NCI-H526 treated with DMSO at 0.1 percent for 48 hours (cell line): ENCODE measurements at places on chromosomes 7 and 10.

- DNase-seq: no peak
Measured at GRCh38 chr7:77887567-77887966, 89.0 kb downstream of the PHTF2 start.

DNA sequence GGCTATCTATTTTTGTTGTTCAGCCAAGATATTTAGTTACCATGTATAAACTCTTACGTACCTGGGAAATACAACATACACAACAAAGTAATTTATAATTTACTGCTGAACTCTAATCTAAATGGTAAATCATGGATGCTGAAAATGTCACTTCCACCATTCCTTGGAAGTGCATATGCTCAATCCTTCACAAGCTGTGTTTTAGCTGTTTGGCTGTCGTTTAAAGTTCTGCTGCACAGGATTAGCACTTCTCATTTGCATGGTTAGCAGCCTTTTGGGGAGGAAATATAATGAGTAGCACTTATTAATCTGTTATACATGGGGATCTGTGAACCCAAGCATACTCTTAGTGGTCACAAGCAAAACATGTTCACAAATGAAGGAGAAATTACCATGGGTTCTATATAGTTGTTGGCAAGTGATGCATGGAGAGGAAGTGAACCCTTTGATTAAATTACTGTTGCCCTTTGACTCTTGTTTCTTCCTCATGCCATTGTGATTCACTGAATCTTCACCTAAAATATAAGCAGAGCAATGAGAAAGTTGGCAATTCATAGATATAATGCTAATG lies 18.5 kb downstream of the PIK3CG start:
- DNase-seq: peak; percentile 99

DNA sequence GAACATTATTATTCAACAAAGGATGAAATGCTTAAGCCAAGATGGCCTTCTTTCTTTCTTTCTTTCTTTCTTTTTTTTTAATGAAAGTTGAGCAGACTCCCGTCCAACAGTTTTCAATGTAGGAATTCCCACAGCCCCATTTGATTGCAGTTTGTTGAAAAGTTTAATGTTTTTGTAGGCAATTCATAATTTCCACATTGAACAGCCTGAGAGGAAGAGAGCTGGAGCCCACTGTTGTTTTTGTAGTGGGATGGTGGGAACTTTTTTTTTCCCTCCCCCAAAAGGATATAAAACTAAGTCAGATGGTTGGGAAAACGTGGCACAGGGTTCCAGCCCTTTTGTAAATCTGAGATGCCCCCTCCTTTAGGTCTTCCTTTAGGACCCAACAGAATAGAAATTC lies 86.6 kb downstream of the TCF7L2 start:
- DNase-seq: no peak

DNA sequence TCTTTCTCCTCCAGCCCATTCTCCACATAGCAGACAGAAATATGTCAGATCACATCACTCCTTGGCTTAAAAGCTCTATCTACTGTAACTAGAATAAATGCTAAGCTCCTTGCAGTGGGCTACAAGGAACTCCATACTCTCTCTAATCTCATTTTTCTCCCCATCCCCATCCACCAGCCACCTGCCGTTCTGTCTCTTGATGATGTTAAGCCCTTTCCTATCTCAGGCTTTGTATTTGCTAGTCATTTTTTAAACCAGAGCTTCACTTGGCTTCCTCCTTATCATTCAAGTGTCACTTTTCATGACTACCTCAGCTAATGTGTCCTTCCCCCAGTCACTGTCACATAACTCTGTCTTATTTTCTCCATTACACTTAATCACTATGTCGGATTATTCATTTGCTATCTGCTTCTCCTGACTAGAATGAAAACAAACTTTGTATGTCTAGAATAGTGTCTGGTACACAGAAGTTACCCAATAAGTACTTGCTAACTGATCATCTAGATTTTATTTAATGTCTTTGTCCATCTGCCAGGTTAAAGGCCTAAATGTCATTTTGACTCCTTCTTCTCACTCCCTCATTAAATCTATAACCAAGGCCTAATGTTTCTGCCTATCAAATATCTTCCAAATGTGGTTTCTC lies 87.2 kb upstream of the RPA3 start:
- no peak for DNase-seq

GRCh38 chr7:102916426-102916825 lies 3.6 kb downstream of the LRRC17 start:
- no peak for DNase-seq

GRCh38 chr7:20200361-20200760 lies 16.8 kb downstream of the MACC1 start:
- DNase-seq: no peak

- DNase-seq: no peak
Measured at GRCh38 chr7:130841416-130841815, 107.4 kb upstream of the KLF14 start.

DNA sequence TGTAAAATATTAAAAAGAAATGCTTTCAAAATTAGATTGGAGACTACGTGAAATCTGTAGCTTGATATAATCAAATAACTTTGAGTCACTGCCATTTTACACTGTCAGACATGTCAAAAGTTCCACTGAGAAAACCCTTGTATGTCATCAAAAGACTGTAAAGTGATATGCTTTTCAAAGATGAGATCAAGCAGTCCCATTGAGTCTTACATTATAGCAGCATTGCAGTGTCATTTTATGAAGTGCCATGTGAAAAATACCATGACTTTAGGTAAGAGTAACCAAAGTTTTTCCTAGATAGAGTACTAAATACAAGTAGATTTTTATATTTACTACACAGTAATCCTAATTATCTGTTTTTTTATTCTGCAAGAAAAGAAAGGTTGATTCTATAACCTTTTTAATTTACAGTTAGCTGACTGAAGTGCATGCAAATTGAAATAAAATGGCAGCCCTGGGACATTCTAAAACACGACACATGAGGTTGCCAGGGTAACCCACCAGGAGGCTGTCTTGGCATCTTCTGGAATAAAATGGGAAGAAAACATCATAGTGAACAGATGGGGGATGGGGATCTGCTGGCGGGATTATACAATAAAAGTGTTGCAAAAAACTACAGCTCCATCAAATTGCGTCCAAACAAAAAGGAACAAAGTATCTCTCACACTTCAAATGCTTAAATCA lies 91.3 kb upstream of the TMEM106B start:
- DNase-seq: no peak

DNA sequence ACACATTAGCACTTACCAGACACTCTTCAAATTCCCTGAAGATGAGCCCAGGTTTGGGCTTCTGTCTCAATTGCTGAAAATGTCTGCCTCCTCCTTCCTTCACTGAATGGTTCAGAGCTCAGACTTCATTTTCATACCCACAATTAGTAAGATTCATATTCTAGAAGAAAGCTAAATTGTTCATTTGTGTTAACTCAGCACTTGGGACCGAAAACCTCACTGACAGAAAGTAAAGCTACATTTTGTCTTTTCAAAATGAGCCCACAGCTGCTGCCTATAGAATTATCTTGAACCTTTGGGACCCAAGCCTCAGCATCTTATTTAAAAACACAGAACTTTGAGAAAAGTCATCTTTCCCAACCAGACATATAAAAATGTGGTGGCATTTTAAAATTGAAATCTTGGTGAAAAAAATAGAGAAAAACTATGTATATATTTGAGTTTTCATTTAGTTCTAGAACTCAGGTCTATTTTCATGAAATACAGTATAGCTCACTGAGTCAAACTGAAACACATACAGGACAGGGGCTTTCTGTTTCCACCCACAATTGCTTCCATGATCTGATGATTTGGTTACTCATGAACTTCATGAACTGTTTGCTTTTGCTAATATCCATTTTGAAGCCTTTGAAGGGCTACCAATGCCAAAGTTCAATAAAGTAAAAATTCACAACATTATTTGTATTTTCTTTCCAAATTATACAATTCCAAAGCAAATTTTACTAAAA lies 119.1 kb upstream of the PFKP start:
- no peak for DNase-seq

- DNase-seq: no peak
Measured at GRCh38 chr10:129693382-129693781, 226.3 kb downstream of the MGMT start.

DNA sequence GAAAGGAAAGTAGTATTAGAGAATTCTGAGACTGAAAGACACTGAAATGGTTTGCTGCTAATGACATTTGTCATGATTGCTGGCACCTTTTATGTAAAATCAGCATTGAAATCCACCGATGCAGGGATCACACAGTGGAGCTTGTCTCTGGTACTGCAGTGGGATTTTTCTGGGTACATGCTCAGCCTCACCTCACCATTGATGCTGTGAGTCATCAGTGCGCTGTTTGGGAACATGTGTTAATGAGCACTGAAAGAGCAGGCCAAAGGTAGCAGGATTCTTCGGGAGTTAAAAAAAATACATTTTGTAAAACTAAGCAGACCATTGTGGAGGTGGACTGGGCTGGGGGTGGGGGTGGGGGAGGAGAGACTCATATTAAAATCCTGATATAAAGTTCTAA lies 174.9 kb downstream of the CREB5 start:
- no peak for DNase-seq

- DNase-seq: no peak
Measured at GRCh38 chr10:5343979-5344378, 20.8 kb upstream of the UCN3 start.

- DNase-seq: no peak
Measured at GRCh38 chr10:24762966-24763623, 39.4 kb upstream of the ARHGAP21 start.

GRCh38 chr10:124388476-124388822 lies 30.3 kb downstream of the OAT start:
- no peak for DNase-seq

DNA sequence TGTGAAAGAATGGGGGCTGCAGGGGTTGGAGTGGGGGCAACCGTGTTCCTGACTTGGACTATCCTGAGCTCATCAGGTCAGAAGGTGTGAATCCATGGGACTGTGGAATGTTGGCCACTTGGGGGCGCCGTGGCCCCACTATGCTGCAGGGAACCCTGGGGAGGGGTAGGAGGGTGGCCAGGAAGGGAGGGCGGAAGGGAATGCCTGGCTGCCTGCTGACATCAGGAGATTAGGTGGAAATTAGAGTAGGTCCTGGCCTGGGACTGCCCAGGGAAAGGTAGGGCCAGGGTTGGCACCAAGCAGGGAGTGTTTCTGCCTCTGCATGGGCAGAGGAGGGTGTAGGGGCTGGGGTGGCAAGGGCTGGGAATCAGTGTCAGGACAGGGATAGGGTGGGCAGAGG lies 65.8 kb upstream of the PRSS58 start:
- DNase-seq: no peak

GRCh38 chr7:100603726-100604027 lies 1.5 kb downstream of the PCOLCE start:
- no peak for DNase-seq

DNA sequence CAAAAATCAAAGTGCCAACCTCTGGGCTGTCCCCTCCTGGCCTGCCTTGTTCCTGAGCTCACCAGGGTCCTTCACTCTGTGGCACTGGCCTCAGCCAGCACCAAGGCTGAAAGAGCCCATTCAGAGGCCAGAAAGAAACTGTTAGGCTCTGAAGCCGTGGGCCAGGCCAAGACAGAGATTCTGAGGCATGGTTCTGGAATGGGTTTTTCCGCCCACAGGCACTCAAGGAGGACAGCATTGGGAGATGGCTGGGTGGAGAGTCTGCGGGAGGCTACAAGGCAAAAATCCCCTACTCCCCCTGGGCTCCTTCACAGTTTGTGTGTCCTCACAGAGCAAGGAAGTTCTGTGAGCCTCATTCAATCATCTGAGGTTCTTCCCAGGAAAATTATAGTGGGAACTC lies 31.7 kb downstream of the GRIFIN start:
- DNase-seq: no peak

- DNase-seq: no peak
Measured at GRCh38 chr10:30587522-30588031, 42.0 kb downstream of the LYZL2 start.

DNA sequence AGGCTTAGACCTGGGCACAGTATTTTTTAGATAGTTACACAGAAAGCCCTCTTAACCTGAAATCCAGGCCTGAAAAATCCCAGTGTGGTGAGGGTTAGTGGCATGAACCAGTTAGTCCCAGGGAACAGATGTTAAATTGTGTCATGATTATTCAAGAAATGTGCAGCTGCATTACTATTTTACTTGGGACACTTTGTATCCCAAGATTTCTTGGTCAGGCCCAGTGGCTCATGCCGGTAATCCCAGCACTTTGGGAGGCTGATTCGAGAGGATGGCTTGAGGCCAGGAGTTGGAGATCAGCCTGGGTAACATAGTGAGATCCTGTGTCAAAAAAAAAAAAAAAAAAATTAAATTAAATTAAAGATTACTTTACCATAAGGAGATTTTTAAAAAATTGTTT lies 36.0 kb upstream of the OTUD1 start:
- no peak for DNase-seq

- no peak for DNase-seq
Measured at GRCh38 chr7:53205006-53205405, 169.6 kb downstream of the POM121L12 start.

DNA sequence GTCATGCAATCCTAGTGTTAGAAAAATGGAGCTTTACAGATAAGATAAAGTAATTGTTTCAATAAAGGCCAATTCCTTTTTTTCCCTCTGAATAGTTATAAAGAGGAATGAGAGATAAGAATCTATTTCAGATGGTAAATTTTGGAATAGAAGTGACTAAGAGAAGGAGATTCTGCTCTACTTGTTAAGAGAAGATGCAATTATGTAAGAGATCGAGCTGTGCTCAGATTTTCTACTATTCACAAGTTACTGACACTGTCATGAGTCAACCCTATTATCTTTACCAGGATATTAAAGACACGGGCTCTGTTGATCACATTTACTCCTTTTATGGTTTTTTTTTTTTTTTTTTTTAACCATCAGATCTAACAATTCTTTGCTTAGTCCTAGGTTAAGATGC lies 511.3 kb downstream of the ARL4A start:
- no peak for DNase-seq

DNA sequence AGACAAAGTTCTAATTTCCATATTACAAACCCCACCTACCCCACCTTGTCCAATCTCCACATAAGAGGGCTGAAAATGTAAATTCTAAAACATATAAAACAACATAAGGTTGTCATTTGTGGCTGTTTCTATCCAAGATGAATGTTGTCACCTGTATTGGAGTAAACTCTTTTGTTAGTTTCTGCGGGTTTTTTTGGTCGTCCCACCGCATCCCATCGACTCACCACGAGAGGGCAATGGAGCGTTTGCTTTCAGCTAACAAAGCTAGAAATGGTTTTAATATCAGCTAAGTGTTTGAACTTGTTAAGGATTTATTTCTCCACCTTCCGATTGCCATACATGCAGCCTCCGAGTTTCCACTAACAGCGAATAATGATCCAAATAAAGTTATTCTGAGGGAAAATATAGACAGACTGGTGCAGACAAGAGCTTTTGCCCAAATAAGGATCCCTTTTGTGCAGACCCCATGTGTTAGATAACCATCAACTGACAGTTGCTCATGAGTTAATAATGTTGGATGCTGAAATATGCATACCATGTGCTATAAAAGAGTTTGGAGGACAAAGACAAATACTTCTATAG lies 137.2 kb downstream of the ARID5B start:
- peak; percentile 17 for DNase-seq
